CD4-positive, alpha-beta T cell treated with Interleukin-6 at 100 ng/mL for 8 hours (primary cell): ENCODE measurements at places on chromosomes 6 and 20.

DNA sequence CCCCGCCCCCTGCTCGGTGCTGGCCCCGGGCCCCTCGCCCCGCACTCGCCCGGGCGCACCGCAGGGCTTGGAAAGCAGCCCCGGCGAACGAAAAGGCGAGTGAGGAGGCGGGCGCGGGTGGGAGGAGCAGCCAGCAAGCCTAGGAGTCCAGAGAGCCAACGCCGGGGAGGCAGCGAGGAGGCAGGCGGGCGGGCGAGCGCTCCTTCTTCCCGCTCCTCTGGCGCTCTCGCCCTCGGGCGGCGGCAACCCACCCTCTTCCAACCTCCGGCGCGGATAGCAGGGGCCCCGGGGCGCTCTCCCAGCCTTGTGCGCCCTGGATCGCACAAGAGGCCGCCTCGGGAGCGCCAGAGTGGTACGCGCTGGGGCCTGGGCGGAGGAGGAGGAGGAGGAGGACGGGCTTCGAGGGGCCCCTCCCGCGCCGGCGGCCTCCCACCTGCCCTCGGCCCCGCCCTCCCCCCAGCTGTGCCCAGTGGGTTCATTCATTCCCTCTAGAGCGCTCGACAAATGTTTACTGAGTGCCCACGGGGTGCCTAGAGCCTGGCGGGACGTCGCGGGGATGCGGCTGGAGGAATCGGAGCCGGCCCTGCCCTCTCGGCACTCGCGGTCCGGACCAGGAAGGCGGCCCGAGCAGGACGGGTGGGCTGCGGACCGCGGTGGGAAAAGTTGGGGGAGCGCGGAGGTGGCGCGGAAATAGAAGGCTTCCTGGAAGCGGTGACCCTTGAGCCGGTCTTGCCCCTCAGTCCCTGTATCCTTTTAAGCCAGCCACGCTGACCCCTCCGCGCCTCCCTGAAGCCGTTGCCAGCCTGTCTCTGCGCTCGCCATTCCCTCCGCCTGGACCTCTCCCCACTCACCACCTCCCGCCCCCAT lies at the start of gene BMP7:
BMP7 (minus strand) TSS at position 351 of the 867 bp plus-strand sequence. CDS start 519 bp downstream, outside the sequence.
- no peak for DNase-seq

DNA sequence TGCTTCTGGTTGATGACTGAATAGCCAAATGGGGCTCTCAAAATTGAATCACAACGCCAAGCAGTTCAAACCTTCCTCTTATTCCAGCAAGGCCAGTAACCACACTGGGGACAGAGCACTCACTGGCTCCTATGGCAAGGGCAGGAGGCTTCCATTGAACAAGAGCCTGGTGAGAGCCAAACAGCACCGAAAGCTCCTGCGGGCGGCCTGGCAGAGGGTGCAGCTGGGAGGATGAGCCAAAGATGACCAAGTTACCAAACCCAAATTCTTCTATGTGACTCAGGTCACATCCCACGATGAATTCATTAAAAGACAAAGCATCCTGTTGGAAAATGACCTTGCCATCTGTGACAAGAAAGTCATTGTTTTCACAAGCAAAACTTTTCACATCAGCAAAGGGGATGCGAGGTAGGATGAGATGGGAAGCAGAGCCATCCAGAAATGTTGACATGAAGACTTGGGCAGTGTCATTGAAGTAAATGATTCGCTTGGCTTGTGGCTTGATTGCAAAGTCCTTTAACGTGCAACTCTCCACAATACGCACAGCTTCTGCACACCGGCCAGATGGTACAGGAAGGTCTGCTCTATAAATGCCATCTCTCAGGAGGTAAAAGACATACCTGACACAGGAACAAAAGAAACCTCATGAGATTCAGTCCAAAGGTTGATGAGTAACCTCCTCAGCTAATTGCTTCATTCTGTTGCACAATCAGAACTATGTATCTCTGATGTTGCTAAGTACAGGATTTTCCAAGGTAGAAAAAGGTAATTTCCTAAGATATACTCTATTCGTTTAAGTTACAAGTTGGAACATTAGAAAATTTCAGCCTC lies 36.3 kb downstream of the ROS1 start:
- DNase-seq, result no peak

DNA sequence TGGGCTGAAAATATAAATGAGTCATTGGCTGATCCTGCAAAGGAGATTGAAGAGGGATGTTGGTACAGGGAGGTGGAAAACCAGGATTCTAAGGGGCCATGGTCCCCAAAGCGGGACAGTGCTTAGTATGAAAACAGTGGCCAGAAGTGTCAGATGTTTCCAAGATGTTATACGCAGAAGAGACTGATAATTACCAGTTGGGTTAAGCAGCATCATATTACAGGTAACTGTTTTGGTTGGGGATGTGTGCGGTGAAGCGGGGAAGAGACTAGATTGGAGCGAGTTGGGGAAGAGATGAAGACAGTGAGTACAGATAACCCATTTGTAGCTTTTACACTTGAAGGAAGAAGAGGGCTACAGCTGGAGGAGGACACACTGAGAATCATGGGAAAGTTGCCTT lies 80.8 kb downstream of the PLEKHG1 start:
- DNase-seq, result no peak

GRCh38 chr6:75855052-75855451 lies 106.0 kb downstream of the MYO6 start:
- DNase-seq, result no peak

DNA sequence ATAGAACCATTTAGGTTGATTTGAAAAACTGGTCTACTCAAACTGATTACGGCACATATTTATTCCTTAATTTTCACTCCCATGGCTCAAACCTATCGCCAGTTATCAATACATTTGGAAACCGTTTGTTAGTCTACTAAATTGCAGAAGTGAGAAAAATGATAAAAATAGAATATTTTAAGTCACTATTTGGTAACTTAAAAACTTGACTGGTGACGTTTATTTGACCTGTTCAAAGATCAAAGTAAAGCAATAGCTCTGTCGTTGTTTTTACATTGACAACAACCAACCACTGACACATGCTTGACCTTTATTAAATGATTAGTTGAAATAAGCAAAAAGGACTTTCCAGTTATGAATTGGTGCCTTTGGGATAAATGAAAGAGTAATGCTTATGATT lies 402.9 kb upstream of the MAP3K7 start:
- DNase-seq, result no peak

DNA sequence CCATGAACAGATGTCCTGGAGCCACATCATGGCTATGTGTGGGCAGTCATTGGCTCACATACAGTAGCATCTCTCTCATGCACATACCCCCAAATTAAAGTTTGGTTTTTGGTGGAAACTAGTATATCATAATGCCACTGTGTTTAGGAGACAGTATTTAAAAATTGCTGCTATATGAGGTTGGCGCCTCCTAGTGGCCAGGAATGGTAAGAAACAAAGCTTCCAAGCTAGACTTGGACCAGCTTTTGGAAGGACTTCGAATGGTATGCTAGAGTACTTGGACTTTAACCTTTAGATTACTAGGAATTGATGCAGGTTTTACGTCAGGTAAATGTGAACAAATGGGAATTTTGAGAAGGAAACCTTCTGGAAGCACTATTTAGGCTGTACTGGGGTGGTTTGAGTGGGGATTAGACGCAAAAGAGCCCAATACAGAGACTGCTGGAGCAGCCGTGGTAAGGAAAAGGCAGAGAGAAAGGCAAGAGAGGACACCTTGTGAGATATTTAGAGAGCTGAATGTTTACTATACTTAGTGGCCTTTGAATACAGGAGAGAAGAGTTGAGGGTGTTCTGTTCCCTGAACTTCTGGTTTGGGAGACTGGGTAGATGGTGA lies 23.8 kb downstream of the PRSS35 start:
- no peak for DNase-seq

GRCh38 chr6:19578481-19578880 lies 258.7 kb upstream of the ID4 start:
- no peak for DNase-seq

DNA sequence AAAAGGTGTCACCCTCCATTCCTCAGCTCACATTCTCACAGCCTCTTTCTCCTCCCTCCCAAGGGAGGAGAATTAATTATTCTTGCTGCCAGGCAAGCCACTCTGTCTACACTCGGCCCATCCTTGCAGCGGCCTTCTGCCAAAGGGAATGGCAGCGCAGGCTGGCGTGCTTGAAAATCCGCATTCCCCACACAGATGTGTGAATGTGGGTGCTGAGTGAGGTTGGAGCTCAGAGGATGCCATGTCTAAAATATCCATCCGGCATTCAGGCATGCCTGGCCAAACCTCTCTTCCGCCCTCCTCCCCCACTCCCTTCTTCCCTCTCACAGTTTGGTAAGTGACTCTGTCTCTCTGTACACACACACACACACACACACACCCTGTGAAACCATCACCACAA lies 27.7 kb downstream of the PNPLA1 start:
- no peak for DNase-seq

DNA sequence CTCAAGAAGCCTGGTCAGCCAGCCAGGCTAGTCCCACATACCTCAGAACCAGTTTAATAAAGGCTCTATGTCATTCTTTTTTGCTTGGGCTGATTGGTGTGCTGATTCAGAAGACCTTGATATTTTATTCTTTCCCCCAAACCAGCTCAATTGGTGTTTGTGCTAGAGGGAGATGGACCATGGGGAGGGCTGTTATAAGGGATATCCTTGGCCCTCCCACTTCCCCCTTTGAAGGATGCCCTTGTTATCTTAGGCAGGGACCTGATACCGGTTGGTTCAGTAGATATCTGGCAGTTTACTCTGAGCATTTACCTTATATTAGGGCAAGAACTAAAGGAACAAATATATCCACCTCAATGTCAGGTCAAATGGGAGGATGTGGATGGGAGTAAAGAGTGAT lies 207.4 kb downstream of the LRFN2 start:
- no peak for DNase-seq

DNA sequence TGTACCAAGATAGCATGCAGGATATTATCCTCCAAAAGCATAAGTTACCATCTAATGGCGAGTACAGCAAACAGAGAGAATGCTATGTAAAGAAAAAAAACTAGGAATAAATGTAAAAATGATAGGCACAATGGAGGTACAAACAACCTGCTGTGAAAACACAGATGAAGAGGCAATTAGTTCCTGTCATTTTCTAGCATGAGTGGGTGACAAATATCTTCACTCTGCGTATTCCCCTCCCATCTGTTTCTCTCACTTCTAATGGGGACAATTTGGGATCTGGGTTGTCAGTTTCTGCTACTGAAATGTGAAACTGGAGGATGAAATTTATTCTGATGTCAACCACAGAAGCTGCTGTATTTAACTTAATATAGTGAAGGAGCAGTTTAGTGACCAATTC lies 11.7 kb upstream of the PTPRK start:
- no peak for DNase-seq

GRCh38 chr20:53805895-53806384 lies 212.3 kb upstream of the ZNF217 start:
- DNase-seq, result no peak

DNA sequence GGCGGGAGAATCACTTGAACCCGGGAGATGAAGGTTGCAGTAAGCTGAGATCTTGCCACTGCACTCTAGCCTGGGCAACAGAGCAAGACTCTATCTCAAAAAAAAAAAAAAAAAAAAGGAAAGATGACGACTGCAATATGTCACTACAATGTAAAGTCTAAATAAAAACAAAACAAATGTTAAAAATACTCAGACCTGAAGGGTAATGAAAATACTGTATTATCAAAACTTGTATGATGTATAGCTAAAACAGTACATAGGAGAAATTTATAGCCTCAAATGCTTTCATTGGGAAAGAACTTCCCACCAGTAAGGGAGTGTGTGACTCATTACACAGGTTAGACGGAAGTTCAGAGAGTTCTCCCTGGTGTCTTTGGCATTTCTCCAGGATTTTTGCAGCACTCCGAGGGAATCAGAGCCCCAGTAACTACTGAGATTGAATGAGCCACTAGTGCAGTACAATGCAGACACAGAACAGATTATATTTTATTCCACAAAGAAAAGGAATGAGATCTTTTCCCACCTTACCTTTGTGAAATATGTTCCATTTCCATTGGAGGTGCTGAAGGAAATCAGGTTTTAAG lies 12.5 kb upstream of the RALGAPB start:
- DNase-seq, result no peak

- DNase-seq, result no peak
These were observed 541 bp upstream of the IL20RA start for GRCh38 chr6:137045222-137045789.

- no peak for DNase-seq
These were observed 140.7 kb downstream of the PLCB1 start for GRCh38 chr20:8272766-8273165.

DNA sequence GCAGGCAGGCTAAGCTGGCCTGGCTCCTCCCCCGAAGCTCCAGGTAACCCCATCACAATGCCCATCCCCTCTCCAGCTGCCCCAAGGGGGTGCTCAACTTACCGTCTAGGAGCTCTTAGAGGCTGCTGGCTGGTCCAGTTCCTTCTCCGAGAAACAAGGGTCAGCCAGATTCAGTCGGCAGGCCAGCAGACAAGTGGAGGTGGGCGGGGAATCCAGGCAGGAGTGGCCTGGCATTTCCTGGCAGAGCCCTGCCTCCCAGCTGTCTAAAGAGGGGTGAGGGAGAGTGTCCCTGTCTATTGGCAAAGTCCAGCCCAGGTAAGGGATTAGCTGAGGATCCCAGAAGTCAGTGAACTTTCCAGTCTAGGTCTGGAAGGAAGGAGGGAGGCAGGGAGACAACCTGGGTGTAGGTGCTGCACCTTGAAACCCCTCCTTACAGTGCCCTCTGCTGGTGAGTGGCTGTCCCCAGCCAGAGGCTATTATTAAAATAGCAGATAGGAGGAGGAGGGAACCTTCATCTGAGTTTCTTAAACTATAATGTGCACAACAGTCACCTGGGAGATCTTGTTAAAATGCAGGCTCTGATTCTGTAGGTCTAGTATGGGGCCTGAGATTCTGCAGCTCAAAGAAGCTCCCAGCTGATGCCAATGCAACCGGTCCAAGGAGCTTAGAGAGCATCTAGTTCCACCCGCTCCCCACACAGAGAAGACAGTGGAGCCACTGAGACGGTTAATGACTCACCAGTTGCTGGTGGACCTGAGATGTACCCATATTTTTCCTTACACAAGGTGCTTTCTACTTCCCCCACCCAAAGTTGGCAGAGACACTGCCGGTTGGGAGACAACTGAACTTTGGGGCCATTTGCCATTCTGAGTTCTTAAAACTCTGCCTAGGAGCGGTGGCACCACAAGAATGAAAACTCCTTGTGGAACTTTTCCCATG lies at the start of gene UNC5CL:
UNC5CL (minus strand) TSS at position 162 of the 939 bp plus-strand sequence. CDS start 4,147 bp downstream, outside the sequence.
- DNase-seq, result peak; percentile 46

- DNase-seq, result no peak
These were observed 53.3 kb downstream of the CHMP4B start for GRCh38 chr20:33864324-33864963.

DNA sequence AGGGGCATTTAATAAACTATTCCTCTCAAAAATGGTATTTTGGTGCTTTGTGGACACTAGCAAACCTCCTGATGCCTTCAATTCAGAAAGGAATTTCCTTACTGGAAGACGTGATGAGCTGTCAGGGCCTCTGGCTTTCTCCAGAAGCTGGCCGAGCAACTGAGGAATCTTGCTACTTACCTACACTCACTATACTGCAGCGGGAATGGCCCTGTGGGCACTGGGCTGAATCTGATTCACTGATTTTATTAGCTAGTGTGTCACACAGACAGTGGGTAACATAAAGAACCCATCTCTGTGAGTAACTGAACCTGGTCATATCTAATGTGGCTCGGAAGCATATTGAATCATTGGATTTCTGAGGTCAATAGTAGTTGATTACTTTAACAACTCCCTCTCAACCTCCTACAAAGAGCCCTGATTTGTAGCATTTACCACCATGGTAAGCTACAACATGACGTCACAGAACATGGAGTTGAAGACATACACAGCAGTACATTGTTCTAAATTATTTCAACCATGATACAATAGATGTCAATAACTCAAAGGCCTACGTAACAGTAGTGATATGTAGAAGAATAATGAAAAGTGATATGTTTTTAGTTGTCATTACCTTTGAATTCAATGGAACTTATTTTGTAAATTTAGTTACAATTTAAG lies 232.1 kb downstream of the SYNE1 start:
- no peak for DNase-seq
